ENCODE measurements at places on chromosomes 6 and 20.
A peak's percentile ranks its signal among the peaks of the same experiment; 100 is the strongest.

DNA sequence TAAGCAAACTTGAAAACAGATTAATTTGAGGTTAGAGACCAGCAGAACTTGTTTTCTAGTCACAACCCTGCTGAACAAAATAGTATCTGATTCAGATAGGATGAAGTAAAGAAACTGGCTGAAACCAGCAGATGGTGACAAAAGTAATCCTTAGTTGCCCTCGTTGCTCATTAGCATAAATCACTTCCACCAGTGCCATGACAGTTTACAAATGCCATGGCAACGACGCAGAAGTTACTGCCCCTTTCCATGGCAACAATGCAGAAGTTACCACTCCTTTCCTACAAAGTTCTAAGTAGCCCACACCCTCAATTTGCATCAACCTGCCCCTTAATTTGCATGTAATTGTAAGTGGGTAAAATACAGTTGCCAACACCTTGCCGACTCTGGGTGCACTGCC, 23.7 kb downstream of the SNRPB start:
- DNase-seq, result no peak

GRCh38 chr6:134979142-134979541, 29.2 kb upstream of the ALDH8A1 start:
- DNase-seq, result peak; percentile 38

GRCh38 chr6:27694547-27694874, 217.7 kb downstream of the OR2B2 start:
- no peak for DNase-seq

DNA sequence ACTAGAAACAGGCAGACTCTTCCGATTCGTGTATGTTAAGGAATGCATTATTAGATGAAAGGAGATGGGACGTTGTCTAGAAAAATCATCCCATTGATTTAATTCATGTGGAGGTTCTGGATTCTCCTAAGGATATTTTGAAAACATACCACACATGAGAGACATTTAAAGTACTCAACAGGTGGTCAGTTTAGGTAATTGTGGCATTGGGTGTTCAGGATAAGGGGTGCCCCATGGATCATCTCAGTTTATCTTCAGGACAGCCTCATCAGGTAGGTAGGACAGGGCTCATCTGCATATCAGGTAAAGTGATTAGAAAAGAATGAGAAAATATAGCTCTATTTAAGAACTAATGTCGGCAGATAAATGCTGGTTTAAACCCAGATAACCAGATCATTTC, 15.9 kb upstream of the PDE10A start:
- DNase-seq, result no peak

GRCh38 chr6:7147051-7147671, 39.4 kb downstream of the RREB1 start:
- DNase-seq, result no peak

- no peak for DNase-seq
These were observed 35.9 kb upstream of the STX16 start for GRCh38 chr20:58614984-58615760.

DNA sequence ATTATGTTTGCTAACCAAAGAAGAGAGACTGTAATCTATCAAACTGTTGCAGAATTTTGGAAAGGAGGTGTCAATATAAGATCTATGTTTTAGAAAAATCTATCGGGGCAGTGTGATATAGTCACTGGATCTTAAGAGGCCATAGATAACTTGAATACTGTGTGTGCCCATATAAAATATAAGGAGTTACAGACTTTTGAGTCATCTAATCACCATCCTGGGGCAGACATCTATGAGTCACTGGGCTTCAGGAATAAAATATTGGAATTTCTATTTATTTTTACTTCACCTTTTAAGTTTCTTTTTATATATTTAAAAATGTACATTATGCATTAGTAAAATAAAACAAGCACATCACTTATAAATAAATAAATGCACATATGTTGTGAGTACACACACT, 509.3 kb upstream of the MAN1A1 start:
- no peak for DNase-seq

DNA sequence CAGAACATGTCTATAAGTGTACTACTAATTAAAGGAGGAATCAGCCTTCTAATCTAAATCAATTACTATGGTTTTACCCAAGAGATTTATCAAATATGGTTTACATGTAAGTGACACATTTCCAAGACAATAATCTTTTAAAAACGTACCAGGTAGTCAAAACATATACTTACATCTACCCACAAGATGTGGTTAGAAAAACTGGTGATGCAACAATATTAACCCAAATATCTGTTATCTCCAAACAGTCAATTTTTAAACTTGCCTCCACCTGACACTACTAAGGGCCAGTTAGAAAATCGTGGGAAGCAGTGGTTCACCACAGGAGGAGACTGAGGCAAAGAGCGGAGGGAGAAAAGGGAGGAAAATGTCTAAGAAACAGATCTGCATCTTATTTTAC, 28.0 kb downstream of the NOL7 start:
- DNase-seq, result no peak

- no peak for DNase-seq
These were observed 241.8 kb downstream of the TTLL2 start for GRCh38 chr6:167566711-167567141.

GRCh38 chr20:21020659-21021471, 85.3 kb downstream of the LINC00237 start:
- no peak for DNase-seq

DNA sequence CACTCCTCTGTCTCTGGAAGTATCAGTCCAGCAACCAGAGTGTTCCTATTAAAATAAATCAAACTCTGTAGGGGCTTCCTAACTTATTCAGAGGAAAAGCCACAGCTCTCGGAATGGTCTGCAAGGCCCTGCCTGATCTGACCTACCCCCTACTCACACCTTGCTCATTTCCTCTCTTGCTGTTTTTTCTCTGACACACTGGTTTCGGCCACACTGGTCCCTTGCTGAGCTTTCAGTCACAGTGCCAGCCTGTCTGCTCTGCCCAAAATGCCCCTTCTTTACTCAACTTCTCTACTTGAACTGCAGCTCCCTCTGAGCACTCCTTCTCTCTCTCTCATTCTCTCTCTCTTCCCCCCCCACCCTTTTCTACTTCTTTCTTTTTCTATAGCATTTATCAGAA, 430.2 kb downstream of the UTRN start:
- no peak for DNase-seq

GRCh38 chr20:63101781-63102720, 95.3 kb upstream of the BHLHE23 start:
- peak; percentile 48 for DNase-seq

DNA sequence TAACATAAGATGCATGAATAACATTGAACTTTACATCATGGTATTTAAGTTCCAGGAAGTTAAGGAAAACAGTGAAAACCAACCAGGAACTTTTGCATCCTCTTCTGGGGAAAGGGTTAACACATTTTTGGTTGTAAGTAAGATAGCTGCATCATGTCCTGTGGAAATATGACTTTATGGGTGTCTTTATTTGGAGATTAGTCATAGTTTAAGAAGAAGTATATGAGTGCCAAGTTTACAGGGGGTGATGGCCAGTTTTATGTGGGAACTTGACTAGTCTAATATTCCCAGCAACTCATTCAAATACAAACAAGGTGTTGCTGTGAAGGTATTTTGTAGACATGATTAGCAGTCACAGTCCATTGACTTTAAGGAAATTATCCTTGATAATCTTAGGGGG, 78.0 kb downstream of the PDE10A start:
- DNase-seq, result no peak

DNA sequence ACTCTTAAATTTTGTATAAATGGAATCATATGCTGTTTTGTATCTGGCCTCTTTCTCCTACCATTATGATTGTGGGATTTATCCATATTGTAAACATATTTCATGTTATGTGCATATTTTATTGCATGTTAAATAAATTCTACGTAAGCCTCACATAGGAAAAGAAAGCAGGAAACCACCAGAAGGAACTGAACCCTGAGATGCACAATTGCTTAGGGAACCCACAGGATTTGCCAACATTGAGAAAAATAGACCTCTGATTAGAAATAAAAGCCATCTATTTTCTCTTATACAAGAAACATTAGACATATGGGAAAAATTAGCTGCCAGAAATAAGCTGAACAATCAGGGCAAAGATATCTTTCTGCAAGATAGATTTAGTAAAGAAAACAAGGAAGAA, 111.2 kb upstream of the CARMIL1 start:
- DNase-seq, result no peak

DNA sequence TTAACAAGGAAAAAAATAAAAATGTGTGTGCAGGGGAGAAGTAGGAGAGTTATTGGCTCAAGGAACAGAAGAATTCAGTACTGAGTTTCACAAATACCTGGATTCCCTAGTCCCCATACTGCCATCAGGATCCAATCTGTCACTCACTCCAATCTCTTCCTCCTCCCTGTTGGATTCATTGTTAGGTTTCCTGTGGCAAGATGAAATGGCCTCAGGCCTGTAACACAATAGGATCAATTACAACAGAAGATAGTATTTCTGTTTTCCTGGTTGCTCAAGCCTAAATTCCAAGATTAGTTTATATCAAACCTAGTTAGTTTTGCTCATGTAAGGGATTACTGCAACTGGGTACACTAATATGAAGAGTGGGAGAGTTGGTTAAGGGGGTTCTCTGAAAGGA, 24.4 kb downstream of the HCRTR2 start:
- DNase-seq, result no peak

- no peak for DNase-seq
These were observed 165.4 kb downstream of the GRM4 start for GRCh38 chr6:33980176-33981175.

DNA sequence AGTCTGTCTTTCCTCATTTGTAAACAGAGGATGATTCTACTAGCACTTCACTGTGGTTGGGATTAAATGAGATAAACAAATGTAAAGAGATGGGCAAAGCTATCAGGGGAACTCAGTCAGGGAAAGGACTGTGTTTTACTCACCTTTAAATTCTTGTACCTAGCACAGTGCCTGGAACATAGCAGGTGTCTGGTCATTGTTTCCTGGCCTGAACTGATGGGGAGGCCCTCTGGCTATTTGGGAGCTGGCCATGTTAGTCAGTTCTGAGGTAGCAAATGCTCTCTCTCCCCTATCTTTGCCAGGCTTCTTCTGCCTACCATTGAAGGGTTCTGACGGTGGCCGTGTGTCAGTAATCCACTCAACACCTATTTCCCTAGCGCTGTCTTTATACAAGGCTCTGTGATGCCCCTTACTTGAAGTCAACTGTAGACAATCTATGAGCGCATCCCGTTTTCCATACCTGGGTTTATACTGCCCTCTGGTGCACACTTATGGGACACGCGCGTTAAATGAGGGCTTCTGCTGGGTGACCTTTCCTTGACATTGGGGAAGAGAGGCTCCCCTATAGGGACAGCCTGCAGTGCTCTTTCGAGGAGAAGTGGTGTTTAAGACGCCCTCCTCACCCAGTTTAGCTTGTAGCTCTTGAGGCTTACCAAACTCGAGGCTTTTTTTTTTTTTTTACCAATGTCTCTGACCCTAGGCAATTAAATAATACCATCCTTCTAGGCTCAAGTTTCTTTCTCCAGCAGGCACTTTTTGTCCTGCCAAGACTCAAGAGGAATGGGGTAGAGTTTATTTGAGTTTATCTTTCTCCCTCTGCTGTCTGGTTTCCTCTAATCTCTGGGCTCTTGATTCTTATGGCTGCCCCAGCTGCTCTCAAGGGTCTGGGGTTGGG, 4.0 kb upstream of the SPATS1 start:
- DNase-seq, result peak; percentile 63

DNA sequence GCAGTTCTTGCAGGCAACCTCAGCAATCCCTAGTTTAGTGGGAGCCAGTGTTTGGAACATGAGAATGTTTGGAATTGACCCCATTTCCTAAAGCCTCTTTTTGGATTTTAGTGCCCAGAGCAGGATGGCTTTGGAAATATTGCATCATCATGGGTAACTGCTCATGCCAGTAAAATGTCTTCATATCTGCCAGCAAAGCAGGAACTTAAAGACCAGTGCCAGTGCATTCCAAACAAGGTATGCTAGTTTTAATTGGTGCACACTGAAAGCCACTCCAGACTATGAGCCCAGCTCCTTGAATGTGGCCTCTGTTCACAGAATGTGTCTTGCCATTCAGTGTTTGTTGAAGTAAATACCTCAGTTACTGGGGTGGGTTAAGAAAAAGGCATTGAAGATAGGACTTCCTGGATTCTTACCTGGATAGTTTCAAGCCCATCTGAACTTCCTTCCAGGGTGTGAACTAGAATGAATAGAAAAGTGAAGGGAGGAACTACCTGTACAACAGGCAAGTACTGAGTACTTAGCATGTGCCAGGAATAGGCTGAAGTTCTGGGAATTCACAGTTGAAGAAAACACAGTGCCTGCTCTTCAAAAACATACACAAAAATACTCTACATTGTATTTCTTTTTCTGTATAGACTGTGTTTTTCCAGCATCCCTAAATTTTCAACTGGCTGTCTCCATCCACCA, 70.5 kb downstream of the COL19A1 start:
- DNase-seq, result no peak

DNA sequence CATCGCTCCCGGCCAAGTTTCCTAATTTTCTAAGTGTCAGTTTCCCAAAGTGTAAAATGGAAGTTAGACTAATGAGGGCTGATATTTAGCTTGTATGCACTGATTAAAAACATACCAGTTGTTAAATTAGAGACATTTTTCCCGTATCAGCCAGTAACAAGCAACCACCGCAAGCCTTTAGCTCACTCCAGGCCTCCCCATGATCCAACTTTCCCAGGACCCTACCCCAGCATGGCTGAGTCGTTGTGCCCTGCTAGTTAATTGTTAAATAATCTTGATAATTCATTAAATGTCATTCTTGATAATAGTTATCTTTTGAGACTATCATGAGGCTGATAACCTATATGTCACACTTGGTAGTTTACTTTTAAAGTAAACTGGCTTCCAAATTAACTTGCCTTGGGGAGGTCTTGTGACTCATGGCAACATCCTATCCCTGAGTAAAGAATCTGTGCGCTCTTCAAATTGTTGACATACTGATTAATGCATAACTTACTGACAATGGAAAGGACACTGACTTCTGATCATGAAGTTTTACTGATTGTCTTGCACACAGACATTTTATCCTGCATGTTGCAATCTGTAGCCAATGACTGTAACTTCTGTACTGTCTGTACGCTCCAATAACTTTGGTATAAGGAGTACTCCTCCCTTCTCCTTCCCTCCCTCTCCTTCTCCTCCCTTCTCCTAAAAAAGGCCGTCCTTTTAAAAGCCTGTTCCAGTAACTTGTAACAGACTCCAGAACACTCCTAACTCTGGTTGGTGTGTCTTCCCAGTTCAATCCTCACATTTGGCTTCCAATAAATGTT, 6.3 kb upstream of the GTF3C6 start:
- DNase-seq, result no peak

Measured in activated T-cell treated with anti-CD3 and anti-CD28 coated beads for 24 hours (primary cell).